SK-N-SH (cell line): ENCODE measurements at places on chromosomes 3 and 15. TPM values are rescaled to one million over a fixed set of nuclear protein-coding genes. Genes with fewer than 3 reads are reported as not detected.
A peak's percentile ranks its signal among the peaks of the same experiment; 100 is the strongest.

DNA sequence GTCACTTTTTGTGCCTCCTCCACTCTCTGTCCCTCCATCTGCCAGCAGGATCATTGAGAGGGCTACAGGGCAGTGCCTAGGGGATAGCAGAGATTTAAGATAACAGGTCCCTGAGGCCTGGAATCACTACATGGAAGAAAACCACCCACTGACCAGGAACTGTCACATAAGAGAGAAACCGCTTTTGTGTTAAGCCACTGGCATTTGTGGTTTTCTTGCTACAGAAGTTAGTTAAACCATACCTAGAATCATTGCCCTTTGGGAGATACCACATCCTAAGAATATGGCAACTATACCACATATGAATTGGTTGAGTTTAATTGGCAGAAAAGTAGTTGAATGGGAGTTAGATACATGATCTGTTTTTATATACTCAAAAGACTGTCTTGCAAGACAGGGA is 112.8 kb upstream of the LPP start:
- DNase-seq = no peak

DNA sequence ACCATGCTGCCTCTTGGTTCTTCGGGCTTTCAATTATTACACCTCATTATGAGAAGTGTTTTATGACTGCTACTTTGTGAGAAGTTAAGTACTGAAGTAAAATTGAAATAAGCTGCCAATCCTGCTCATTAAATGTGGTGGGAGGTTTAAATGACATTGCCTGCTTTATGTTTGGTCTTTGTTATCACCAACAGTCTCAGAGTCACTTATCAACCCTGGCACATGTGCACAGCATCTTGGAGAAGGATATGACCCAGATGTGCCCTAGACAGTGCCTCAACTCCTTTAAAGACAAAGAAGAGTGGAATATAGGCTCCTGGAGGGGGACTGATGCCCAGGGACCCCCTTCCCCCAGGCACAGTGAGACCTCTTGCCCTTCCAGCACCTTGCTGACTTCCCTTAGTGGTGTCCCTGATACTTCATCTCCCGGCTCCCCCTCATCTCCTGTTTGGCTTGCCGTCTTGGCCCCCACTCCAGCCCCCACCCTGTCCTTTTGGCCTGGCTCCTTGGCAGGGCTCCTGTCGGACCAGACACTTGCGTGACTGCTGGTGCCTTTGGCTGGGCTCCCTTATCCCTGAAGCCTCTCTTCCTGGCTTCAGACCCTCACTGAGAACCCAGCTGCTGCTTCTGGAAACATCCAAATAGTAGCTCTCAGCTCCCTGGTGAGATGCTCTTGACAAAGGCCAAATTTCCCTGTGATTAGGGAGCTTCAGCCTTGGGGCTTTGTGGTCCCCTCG is 39.8 kb downstream of the ARHGAP31 start:
- peak; percentile 37 for DNase-seq

DNA sequence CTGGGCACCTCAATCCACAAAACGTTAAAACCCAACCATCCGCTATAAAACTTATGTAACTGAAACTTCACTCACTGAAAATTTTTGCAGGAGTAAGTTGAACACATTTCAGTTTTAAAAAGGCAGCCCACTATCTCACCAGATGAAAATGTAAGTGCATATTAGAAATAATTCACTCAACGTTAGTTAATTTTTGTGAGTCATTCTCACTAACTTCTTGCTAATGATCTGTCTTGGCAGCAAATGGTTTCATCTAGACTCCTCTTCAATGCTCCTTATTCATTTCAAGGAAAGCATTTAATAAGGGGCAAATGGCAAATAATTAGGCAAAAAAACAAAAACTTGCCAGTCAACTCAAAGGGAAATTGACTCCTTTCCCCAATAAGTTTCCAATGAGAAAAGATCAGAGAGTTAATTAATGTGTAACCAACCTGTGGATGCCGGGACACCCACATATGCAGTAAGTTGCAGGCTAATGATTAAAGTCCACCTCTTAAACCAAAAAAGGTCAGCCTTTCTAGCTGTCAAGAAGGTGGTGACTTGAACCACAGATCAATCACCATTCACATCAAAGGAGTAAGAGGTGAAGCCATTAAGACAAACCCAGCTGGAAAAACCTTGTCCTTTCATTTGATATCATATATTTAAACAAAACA is 22.9 kb upstream of the PRICKLE2 start:
- no peak for DNase-seq

The MKRN3 gene
- polyA plus RNA-seq = 4.7 and 8.5 TPM in 2 replicates

GRCh38 chr15:26050984-26051383 is 187.9 kb upstream of the ATP10A start:
- DNase-seq = peak; percentile 42

The PDZRN3 gene
- 7.9 and 10.3 TPM in 2 replicates for polyA plus RNA-seq

The ADPRH gene
- polyA plus RNA-seq = 0.08 TPM in 1 of 2 replicates, not detected in the other

The CDHR4 gene
- polyA plus RNA-seq = 0.07 and 0.13 TPM in 2 replicates

GRCh38 chr3:126525091-126525852 is 1.3 kb downstream of the CHST13 start:
- DNase-seq = no peak

GRCh38 chr15:74781431-74782258 is at the start of gene CSK:
Gene CSK, plus strand, starts transcription at chr15:74782080. Its CDS starts 16,218 bp downstream, at chr15:74798298.
- peak; percentile 99 for DNase-seq

- DNase-seq = no peak
Observed at GRCh38 chr3:105402287-105402801, 35.6 kb downstream of the ALCAM start.

DNA sequence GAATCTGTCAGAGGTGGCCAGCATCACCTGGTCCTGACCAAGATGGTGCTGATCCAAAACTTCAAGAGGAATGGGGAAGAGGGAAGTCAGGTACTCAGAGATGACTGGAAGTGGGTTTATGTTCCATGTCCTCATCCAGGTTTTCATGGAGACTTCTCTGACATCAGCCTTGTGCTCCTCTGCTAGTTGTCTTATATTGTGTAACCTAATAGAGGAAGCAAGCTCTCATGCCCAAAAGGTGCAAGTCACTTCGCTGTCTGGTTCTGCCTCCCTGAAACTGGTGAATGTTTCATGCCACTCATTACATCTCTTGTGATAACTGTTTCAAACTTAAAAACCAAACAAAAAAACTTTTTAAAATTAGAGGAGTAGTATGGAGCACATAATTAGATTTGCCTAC is 127.2 kb upstream of the MANF start:
- DNase-seq = no peak

DNA sequence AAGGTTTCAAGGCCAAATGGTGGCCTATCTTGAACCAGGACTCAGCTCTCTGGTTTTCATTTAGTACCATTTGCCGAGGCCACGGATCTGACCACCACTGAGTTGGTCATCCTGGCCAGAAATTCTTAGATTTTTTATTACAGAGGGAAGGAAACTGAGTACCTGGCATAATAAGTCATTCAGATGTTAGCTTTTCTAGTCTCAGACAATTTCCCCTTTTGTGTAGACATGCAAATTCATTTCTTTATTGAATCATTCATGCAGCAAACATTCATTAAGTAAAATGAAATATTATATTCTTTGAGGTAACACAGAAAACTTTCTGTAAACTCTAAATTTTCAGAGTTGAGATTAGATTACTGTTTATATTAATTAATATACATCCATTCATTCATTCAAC is 223.7 kb downstream of the PDCD6IP start:
- DNase-seq = no peak

DNA sequence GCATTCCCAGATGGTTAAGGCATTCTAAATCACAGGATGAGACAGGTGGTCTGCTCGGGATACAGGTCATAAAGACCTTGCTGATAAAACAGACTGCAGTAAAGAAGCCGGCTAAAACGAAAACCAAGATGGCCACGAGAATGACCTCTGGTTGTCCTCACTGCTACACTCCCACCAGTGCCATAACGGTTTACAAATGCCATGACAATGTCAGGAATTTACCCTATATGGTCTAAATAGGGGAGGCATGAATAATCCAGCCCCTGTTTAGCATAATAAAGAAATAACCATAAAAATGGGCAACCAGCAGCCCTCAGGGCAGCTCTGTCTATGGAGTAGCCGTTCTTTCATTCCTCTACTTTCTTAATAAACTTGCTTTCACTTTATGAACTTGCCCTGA is 151.1 kb downstream of the ZNF385D start:
- DNase-seq = no peak

DNA sequence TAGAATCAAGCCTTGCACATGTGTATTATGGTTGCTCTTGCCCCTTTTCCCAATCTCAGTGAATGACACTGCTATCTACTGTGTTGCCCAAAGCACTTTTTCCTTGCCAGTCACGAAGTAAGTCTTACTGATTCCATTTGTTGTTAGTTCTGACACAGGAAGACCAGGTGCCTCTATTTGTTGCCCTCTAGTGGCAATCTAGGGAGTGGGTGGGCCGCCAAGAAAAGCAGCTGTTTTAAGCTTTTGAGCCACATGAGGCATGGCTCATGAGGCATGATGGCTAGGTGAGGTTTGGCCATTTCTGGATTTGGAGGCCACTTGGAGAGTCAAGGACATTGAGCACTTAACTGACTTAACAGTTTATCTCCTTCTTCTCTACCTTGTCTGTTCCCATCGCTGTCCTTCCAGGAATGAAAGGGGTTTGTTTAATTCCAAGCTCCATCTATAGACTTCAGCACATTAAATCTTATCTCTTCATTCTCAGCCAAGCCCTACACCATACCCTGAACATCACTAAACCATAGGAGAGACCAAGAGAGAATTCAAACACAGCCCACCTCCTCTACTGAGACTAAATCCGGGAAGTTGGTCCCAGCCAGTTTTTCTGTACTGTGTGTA is 103.1 kb downstream of the HCN4 start:
- DNase-seq = peak; percentile 53

The SLCO2A1 gene
- 5.8 and 9.3 TPM in 2 replicates for polyA plus RNA-seq
